Vagina (tissue), 2 donors: ENCODE measurements at places on chromosomes 7 and 10. TPM values are rescaled to one million over a fixed set of nuclear protein-coding genes. Genes with fewer than 3 reads are reported as not detected.

The SFRP4 gene
- 56.0 TPM for total RNA-seq

DNA sequence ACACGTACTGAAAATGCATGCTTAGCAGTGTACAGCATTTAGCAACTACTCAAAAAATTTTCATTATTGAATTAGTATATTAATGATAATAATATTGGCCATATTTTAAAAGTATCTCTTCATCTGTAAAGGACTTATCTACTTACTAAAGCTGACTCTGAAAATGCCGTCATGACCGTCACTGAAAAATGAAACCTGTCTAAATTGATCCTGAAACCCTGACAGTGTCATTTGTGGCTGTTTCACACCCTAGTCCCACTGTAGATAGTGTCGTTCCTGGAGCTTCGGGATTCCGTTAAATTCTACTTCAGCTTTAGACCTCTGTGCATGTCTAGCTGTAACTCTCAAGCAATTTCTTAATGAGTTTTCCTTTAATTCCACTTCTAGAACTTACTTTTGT, 35.8 kb upstream of the EZH2 start:
- no peak for DNase-seq

DNA sequence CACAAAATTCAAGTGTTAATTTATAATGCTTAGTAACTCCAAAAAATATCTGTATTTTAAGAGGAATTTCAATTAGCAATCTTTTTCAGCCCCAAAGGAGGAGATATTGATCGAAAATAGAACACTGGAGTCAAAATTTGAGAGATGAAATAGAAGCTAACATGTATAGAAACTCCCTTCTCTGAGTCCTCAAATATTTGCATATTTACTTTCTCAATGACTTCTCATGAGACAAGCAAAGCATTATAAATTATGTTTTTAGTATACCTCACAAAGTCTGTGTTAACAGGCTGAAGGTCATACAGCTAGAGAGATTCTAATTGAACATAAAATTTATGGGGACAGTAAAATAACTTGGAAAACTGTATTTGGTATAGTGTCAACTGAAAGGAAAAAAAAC, 260.5 kb downstream of the GPAM start:
- no peak for DNase-seq

DNA sequence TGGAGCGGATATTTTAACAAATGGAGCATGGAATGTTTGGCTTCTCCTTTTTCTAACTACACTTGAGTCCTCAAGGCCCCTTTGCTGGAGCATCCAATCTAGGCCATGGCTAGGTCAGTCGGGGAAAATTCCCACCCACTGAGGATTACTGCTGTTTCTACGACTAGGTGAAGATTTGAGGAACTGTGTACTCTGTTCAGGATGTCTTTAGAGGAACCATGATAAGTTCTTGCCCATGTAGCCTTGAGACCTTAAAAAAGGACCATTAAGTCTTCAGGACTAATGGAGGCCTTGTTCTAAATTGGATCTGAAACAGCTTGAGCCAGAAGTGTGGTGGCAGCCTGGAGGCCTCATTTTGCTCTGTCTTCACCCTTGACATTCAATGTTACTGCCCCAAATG, 6.2 kb downstream of the AGK start:
- DNase-seq, result no peak

DNA sequence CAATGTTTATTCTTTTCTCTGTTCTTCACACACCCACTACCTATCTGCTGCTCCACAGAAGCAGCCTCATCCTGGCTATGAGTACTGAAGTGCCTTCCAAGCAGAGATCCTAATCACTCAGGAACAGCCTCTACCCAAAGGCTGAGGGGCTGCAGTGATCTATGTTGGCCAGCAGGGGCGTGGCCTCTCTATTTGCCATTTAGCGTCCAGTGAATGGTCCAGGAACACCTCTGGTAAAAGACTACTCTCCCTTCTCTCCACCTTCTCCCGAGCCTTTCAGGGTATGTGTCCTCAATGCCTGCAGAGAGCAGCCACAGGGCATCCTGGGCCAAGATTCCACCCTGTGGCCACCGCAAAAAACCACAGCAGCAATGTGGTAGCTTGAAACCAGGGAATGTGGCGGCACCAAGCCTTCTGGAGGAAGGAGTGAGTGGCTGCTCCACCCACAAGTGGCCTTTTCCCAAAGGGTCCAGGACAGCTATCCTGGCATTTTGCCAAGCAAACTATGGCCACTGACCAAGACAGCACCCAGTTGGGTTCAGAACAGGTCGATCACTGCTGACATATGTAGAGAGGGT, 70.9 kb downstream of the SYPL1 start:
- no peak for DNase-seq

GRCh38 chr7:5627745-5628547, 153.5 kb downstream of the RNF216 start:
- DNase-seq, result no peak

DNA sequence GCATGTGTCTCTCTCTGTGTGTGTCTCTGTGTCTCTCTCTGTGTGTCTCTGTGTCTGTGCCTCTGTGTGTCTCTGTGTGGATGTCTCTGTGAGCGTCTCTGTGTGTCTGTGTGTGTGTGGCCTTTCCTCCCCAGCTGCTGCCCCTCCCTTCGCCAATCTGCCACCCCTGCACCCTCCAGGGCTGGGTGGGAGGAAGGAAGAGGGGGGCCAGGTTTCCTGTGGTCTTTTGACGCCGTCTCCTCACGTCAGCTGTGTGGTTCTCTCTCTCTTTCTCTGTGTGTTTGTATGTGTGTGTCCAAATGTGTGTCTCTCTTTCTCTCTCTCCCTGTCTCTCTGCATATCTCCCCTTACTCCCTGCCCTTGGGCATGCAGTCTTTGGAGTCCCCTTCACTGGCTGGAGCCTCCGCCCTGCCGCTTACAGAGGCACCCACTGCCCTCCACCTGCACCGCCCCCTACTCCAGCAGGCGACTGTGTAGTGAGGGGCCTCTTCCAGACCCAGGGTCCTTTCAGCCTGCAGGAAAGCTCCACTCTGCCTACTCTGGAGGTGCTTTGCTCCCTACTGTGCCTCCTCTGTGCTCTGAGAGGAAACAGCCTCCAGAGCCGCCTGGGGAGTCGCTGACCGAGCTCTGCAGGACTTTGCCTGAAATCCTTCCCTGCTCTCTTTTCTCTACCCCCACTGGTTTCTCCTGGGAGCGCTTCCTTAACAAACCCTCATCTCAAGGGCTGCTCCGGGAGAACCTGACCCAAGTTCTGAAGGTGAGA, 44.2 kb upstream of the C10orf71 start:
- DNase-seq, result no peak

DNA sequence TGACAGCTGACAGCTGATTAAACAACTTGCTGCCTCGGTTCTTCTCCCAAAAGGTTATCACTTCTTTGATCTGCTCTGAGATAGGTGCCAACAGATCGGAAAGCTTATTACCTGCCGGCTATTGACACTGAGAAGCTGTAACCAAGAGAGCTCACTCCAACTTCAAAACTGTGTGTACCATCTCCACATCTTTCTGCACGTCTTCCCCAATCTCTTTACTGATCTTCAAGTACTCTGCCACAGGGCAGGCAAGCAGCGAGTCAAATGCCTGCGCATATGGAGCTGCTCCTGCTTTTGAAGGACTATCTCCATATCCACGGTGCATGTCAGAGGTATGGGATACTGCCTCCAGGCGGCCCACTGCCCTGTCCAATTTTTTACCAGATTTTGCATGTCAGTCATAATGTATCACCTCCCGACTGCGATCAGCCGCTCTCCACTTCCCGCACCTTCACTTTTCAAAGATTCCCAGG, 352 bp upstream of the ZNF485 start:
- no peak for DNase-seq
